ENCODE measurements at places on chromosomes 3 and 15.

DNA sequence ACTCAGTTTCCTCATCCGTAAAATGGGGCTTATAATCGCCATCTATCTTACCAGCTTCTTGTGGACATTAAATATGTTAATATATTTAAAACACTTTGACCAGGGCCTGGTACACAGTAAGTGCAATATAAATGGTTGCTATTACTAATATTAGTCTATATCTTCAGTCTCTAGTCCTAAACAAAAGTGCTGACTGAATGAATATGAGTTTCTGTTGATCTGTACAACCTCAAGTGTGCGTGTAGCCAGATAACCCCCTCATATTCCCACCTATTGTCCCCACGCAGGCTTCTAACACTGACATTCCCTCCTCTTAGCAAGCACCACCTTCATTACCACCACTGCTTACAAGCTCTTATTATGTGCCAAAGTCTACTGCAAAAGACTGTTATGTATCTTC lies 27.6 kb upstream of the LMCD1 start:
- DNase-seq: no peak

GRCh38 chr3:32791833-32792232 lies 26.0 kb upstream of the TRIM71 start:
- no peak for DNase-seq

DNA sequence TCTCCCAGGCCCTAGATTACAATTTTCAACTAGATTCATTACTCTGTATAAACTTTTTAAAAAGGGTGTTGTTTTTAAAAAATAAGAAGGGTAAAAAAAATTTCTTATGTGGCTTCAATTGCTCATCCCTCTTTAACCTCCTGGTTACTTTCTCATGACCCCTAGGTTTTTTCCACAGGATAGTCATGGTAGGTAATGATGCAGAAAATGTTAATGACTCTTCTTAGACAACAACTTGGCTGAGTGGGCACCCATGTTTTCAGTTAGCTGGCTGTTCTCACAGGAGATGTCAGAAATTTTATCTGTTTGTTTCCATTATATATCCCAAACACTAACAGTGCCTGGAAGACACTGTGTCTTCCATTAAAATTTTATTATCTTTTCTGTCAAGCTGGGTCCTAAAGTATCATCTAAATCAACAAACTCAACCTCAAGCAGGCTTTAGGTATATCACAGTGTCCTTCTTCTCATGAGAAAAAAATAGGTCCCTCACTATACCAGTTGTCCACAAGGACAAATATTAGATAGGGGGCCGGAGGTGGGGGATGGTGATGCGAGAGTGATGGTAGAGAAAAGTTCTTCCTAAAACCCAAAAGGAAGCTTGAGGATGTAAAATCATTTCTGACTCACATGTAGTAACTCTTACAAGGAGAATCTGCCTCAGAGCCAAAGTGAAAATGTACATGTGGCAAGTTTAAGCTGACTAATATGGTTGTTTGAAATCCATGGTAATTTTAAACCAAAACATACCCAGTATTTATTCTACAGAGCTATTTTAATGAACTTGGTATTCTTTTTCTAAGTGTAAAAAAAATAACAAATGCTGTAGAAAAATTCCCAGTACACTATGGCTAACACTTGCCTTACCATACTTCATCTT lies 43.3 kb downstream of the PLOD2 start:
- peak; percentile 88 for DNase-seq

DNA sequence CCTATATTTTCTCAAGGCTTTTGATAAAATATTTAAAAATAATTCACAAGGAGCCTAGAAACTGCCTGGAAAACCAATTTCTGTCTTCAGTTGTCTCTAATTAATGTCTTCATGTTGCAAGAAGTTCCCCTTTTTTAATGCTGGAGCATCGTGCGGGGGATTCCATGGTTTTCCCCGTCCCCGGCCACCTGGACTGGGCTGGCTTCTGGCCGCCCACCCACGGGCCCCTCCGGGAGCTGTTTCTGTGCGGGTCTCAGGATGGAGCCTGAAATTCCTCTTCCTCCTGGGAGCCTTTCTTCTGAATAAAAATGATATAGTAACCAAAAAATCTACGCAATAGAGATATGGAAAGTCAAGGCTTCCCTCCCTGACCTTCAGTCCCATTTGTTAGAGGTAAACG lies 8.1 kb upstream of the LRRK1 start:
- no peak for DNase-seq

DNA sequence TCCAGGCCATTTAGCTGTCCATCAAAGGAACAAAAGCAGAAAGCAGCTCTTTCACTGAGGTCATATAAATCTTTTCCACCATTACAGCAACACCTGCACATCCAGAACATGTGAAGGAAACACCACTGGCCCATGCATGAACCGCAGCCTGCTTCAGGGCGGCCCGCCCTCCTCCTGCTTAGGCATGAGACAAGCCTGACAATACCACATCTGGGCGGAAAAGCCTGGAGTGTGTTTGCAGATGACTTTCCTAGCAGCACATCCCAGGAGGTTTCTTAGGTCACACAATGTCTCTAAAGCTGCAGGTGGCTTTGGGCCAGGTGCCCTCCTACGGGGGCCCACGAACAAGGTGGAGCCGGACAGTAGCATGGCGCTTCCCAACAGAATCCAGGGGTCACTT lies 19.6 kb downstream of the CYFIP1 start:
- no peak for DNase-seq
